Activated naive CD8-positive, alpha-beta T cell treated with anti-CD3 and anti-CD28 coated beads, Interleukin-2, amount 10 ng/mL, durations not matched to agents 7 days and 5 days (primary cell): ENCODE measurements at places on chromosomes 5 and 9.

DNA sequence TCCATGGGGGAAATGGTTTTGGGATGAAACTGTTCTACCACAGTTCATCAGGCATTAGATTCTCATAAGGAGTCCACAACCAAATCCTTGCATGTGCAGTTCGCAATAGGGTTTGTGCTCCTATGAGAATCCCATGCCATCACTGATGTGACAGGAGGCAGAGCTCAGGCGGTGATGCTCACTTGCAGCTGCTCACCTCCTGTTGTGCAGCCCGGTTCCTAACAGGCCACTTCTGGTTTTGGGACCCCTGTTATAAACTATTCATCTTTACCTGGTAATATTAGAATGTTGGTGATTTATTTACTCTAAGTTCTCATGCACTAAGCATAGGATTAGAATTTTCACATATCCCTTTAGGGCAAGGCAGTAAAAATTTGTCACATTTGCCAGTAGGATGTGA is 122.3 kb downstream of the CDC42SE2 start:
- DNase-seq = no peak

DNA sequence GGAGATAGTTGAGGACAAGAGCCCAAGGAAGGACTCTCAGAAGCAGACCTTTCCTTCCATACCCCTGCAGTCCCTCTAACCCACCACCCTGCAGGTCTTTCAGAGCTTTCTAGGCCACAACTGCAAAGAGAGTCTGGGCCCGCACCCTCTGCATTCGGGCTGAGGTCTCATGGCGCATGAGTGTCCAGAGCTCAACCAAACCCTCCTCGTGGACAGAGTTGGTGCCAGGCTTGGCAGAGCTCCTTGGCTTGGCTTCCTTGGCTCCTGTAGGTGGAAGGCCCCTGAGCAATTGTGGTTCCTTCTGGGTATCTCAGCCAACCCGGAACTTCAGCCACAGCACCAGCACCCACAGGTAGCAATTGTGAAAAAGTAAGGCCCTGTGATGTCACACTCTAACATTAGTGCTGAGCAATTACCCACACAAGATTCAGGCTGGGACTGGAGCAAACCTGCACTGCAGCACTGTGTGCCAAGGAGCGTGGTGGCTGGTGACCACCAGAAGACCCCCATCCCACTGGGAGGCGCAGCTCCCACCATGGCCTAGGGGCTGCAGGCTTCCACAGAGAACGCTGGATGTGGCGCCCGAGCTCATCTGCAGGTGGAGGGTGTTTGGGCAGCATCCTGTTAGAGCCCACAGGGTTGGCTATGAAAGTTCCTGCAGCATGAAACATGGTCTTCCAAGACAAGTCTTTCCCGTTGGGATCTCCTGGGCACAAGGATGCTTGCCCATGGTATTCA is 38.8 kb downstream of the FOXI1 start:
- no peak for DNase-seq

DNA sequence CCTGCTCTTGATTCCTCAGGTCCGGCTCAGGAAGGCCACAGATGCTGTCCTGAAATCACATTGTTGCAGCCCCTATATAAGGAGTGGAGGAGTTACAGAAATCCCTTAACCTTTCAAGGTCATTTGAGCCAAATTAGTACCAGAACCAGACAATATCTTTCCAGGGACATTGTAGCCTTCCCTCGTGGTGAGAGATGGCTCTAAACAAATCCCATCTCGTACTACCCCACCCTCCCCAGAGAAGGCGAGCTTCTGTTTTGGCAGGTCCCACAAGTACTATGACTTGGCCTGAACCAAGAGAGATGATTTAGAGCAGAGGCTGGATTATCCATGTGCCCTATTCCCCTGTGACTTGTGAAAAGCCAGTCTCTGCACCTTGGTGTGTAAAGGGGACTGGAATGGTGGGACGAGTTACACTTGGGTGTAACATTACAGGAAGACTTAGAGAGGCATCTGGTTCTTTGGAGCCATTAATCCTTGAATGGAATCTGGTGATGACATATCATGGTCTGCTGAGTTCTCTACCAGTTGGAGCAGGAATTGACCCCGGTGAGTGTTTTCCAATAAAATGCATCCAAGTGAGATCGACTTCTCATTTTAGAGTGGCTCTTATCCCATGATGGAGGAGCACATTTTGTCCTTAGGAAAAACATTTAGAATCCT is at the start of gene FAM240B:
Gene FAM240B, minus strand, starts transcription at position 51 of the 663 bp plus-strand sequence. CDS start 16,134 bp downstream, outside the sequence.
- no peak for DNase-seq

DNA sequence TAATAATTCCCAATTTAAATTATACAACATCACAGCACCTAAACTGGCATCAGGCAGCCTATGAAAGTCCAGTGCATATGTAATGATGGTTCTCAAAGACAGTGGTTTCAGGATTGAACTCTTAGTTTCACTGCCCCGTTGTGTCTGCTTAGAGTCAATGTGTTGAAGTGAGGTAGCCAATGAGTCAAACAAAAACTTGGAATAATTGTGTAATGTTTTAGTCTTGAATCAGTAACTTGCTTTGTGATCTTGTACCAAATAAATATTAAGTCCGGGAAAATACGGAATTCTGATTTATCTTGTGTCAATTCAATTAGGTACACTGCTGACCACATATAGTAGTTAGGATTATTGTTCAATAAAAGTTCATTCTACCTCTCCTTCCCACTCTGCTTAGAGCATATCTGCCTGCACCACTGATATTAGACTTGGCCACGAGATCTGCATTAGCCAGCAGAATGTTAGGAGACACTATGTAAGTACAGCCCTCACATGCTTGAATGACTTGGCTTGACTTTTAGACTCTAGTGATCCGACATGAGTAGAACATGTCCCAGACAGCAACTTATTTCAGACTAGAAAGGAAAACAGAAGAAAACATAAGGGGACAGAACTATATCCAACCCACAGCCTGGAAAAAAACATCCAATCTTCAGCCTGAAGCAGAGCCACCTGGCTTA is 441.5 kb upstream of the PTGER4 start:
- DNase-seq = no peak

DNA sequence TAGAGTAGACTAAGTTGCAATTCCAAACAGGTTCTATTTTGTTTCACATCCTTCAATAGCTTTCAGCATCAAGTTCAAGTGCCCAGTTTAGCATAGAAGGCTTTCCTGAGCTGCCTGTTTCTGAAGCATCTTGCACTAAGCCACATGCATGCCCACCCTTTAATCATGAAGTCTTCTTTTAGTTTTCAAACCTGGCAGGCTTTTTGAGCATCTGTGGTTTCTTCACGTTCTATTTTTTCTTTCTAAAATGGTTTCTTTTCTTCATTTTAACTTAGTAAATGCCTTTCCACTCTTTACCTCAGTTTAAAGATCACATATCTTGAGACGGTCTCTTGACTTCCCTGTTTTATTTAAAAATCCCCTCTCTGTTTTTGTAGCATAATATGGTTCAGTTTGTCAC is 360.1 kb downstream of the MAN2A1 start:
- no peak for DNase-seq

DNA sequence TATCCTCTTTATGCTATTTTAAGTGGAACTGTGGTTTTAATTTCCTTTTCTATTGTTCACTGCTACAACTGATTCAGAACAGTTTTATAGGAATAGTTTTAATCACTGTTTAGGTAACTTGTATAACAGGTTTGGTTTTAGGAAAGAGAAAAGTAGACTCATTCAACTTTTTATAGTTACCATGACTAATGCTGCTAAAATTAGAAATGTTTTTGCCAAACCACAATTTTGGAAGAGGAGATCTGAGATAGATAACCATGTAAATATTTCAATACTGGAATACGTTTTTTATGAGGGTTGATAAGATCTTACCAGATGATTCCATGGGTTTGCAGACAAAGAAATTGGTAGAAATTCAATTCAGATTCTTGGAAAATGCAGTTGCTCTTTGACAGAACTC is 404.6 kb upstream of the ARRDC3 start:
- DNase-seq = no peak
